Activated CD4-positive, alpha-beta T cell treated with anti-CD3 and anti-CD28 coated beads for 1 hour (primary cell): ENCODE measurements at places on chromosomes 7 and 10.

DNA sequence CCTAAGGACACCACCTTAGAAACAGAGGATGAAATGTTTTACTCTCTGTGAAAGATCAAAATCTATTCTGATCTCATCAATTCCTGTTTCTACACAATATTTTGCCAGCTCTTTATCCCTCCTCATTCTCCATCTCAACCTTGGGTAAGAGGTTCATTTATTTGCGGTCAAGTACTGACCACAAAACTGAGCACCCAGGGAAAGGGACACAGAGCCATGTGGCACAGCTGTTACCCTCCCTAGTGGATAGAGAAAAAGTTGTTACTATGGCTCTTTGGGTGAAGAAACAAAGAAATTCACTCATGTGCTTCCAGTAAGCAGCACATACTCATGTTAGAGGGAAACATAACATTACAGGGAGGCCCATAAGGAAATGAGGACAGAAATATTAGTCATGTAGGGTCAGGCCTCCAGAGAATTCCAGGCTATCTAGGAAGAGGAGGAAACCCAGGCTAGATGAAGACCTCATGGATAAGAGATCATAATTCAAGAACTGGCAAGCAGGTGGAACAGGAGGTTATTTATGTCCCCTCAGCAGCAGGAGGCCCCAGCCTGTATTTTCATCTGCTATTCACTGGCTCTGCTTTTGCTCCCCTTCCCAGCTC is 114.5 kb downstream of the ATE1 start:
- DNase-seq, result no peak

DNA sequence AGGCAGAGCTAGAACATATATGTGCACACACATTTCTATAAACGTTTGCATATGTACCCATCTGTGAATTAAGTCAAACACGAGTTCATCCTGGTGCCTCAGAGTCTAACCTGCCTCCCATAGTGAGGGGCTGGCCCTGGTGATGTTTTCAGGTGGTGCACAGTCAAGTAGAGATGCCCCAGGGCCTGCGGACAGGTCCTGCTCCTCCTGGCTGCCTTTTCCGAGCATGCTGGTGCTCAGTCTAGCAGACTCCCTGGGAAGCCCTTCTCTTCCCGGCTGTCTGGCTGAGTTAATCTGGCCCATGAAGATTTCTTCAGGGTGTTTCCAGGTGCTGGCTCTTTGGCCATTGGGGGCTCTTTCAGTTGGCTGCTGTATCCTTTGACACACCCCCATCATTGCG is 14.3 kb downstream of the ADCY1 start:
- no peak for DNase-seq

DNA sequence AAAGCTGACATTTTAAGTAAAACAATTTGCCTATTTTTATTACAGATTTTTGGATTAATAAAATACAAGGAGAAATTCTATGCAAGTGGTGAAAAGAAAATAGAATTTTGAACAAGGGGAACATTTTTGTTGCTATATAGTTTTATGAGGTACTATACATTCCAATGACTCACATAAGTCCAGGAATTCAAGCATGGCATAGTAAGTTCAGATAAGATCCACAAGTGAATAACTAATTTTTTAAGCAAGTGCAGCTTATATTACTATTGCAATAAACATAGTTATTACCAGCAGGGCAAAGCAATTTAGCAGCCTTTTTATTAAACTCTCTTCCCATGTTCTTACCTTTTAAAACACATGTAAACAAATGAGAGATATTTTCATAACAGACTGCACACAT is 1123.5 kb upstream of the LRRN3 start:
- DNase-seq, result no peak

GRCh38 chr10:119343011-119343601 is 135.7 kb downstream of the GRK5 start:
- DNase-seq, result no peak

- DNase-seq, result no peak
Observed at GRCh38 chr7:39734633-39735004, 111.2 kb downstream of the RALA start.

DNA sequence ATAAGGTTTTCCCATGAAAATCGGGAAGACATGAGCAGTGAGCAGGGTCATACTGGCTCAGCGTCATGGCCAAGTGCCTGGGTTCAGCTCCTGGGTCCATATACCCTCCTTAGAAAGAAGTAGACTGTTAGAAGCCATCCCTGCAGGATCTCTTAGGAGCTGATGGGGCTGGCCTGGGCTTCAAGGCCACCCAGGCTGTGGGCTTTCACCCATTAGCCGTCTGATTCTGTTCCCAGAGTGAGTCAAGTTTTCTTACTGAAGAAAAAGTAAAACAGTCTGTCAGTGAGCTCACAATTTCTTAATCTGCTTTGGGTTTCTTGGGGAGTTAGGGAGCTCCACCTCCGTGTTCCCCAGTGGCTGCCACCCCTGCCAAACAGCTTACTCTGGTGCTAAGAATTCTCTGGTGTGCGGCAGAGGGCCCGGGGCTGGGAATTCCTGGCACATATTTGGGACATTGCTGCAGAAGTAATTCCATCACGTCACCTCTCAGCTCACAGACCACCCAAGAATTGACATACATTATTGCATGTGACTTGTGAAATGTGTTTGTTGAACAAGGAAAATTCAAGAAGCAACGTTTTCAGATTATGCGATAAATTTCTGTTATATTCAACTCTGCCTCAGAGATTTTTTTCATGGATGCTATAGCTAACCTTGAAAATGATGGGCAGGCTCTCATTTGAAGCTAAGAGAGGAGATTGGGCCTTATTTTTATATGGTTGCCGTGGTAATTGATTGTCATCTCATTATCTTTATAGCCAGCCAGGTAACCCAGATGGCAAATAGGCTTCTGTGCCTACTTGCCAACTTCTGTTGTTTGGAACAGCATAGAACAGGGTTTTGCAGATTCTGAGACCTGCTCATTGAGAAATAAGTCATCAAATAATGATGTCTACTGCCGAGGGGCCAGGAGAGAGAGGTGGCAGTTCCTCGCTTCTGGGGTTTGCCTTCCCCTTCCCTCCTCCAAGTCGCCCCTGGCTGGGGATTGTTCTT is 166.4 kb downstream of the CHN2 start:
- DNase-seq, result no peak

- no peak for DNase-seq
Observed at GRCh38 chr10:122285506-122286444, 14.7 kb downstream of the BTBD16 start.

DNA sequence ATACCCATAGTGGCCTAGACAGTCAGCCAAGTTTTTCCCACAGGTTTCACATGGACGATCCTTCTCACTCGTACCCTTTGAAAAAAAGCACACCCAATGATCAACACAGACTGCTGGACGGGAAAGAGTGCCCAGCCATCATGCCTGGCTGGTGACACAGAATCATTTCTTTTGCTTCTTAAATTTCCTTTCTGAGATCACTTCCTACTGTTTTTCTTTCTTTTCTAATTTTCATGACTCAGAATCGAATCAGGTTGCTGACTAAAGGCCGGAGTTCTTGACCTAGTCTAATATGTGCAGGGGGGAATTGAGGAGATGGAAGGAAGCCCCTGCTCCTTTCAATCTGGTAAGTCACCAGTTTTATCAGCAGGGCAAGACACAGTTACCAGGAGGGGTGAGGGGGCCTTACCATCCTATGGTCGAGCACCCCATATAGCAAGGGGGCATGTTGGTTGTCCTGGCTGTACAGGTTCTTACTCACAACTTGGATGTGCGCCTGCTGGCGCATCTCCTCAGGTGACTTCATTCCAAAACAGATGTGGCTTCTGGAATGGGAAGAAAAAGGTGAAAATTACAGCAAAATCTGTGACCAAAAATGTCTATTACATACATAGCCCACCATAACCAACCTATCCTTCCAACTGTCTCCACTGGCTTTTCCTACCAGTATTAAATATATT is 3.5 kb downstream of the POLR3A start:
- no peak for DNase-seq

GRCh38 chr10:19728964-19729363 is 87.3 kb upstream of the PLXDC2 start:
- DNase-seq, result no peak

DNA sequence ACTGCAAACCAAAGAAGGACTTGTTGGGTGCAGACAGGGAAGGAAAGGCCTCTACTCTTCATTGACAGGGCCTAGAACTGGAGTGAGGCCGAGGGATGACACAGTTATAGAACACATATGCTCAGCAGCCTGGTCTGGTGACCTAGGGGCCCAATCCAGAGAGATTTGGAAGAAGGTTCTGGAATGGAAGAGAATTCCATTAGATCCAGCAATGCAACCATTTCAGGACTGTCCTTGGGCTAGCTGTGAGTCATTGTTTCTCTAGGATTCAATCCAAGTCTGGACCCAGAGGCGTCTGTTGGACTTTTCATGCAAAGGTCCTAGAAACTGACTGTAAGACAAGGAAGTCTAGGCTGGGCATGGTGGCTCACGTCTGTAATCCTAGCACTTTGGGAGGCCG is 59.2 kb downstream of the WIPF3 start:
- DNase-seq, result no peak

DNA sequence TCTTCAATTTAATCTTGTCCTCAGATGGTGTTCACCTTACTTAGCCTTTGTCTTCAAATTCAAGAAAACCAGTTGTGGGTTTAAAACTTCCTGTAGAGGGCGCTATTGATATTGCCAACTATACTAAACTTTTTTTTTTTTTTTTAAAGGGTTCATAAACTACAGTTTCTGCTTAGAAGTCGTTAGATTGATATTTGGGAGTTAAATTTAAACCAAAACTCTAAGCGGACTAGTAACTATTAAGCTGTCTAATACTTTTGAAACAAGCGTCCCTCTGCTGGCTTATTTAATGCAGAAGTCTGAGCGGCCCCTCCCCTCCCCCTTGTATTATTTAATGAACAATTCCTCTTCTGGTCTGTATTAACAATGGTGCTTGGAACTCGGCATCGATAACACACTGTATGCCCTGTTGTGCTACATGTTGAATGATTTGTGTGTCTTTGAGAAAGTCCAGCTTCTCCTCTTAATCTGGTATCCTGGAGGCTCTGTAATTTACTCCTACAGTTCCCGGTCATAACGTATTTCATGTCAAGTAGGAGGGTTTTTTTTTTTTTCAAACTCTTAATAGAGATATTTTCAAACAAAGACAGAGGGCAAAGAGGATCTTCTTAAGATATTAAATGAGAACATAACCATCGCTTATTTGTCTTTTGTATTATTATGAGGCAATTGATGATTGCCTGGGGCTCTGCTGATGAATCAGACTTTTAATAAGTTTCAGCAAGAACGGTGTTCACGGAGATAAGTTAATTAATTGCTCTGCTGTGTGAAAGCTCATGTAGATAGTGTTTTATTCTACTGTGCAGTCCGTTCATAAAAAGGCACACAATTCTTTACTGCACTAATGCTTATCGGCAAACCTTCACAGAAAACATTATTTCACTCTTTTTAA is 22.6 kb upstream of the CREB5 start:
- no peak for DNase-seq

DNA sequence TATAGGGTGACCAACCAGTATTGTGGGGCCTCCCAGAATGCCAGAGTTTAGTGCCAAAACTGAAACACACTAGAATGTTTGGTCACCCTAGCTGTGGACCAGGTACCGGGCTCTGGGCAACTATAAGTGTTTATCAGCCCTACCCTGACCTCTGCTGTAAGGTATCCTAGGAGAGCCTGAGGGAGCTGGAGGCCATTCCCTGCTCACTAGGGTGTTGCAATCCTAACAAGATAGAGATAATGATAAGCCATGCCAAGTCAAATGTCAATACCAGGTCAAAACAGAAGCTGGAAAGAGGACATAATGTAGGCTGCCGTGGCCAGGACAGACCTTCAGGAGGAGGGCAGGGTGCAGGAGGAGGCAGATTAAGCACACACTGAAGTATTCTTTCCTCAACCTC is 151.8 kb downstream of the KCNMA1 start:
- no peak for DNase-seq

- DNase-seq, result no peak
Observed at GRCh38 chr7:50977421-50977820, 194.7 kb upstream of the GRB10 start.

DNA sequence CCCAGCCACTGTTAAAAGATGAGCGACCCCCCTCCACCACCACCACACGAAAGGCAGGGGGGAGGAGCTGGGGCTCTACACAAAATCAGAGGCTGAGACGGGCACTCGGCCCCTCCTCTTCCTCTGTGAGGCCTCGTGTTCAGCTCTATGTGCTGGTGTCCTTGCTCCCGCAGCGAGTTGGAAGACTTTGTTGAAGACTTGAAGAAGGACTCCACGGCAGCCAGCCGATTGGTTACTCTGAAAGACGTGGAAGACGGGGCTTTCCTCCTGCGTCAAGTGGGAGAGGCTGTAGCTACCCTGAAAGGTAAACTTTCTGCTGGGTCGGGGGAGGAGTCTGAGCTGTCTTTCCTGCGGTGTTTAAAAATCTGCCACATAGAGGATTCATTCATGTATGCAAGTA is 203.7 kb downstream of the ARHGAP21 start:
- DNase-seq, result peak; percentile 19

- DNase-seq, result no peak
Observed at GRCh38 chr7:81882086-81882485, 112.2 kb upstream of the HGF start.

- DNase-seq, result no peak
Observed at GRCh38 chr10:71666639-71667386, 52.8 kb downstream of the C10orf105 start.

DNA sequence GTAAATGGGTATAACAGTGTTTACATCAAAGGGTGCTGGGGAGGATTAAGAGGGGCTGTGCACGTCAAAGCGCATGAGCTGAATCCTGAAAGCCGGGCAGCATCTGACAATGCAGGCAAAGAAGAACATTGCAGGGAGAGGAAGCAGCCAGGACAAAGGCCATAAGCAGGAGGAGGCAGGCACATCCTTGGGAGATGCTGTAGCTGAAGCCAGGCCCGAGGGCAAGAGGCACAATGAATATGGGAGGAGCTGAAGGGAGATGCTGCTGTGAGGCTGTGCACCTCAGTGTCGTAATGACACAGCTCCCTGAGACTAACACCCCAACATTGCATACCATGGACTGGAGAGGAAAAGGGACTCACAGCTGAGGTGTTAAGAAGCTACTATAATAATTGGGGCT is 129.2 kb downstream of the BTAF1 start:
- no peak for DNase-seq

GRCh38 chr10:12237265-12238220 is 41.6 kb downstream of the CDC123 start:
- no peak for DNase-seq

DNA sequence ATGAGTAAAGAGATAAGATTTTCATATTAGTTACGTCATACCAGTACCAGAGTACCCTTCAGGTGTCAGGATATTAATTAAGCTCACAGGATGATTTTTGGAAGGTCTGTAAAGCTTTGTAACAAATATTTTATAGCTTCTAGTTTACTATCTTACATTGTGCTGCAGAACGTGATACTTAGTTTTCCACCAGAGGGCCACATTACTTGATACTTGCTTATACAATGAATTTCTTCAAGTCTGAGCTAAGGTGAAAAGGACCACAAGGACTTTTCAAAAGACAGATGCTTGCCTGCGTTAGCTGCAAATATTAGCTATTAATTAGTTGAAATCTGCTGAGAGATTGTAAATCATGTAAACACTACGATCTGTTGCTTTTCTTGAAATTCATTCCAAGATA is 12.2 kb downstream of the FOXP2 start:
- no peak for DNase-seq
